ENCODE measurements at places on chromosomes 4 and X.
A peak's percentile ranks its signal among the peaks of the same experiment; 100 is the strongest.

DNA sequence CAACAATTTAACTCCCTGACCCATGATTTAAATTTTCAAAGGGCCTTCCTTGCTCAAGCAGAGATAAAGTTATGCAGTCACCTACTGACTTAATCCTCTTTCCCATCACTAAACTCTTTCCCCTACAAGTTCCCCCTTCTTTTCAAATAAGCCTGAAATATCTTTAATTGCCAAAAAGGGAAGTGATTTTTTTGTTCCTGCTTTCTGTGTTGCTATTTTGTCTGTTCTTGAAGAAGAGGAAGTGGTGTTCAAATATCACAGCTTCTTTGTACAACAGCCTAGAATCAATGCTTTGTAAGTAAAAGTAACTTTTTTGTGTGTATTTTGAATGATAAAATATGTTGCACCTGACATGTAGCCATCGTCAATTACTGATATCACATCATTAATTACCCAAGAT lies 595.9 kb downstream of the CENPC start:
- DNase-seq = no peak

GRCh38 chr4:128560754-128561495 lies 248.6 kb upstream of the JADE1 start:
- no peak for DNase-seq

GRCh38 chr4:121156822-121157769 lies 7.0 kb downstream of the TNIP3 start:
- DNase-seq = peak; percentile 15

GRCh38 chr4:84167564-84167963 lies 331.5 kb downstream of the NKX6-1 start:
- no peak for DNase-seq
